ENCODE measurements at places on chromosomes 7 and 10. TPM values are rescaled to one million over a fixed set of nuclear protein-coding genes. Genes with fewer than 3 reads are reported as not detected.
A peak's percentile ranks its signal among the peaks of the same experiment; 100 is the strongest.

- DNase-seq, result no peak
- no peaks in the 10 kb centered on the region for H3K36me3 ChIP-seq
- no peak overlapping the region for H3K27ac ChIP-seq
- H3K4me3 ChIP-seq, result no peak overlapping the region
- H3K27me3 ChIP-seq, result peaks cover 22% of the 10 kb centered on the region
- H3K4me1 ChIP-seq, result peaks cover 3% of the 10 kb centered on the region
Observed at GRCh38 chr7:188727-189500, 3.5 kb upstream of the FAM20C start.

- no peaks in the 10 kb centered on the region for H3K27me3 ChIP-seq
- no peak overlapping the region for H3K4me3 ChIP-seq
- H3K4me1 ChIP-seq, result no peaks in the 10 kb centered on the region
- H3K27ac ChIP-seq, result no peak overlapping the region
- no peaks in the 10 kb centered on the region for H3K36me3 ChIP-seq
- no peak for DNase-seq
Observed at GRCh38 chr10:83625831-83626360, 513.4 kb upstream of the GHITM start.

GRCh38 chr7:32670110-32671025 lies 175.1 kb downstream of the AVL9 start:
- H3K27ac ChIP-seq, result no peak overlapping the region
- DNase-seq, result no peak
- H3K4me1 ChIP-seq, result no peaks in the 10 kb centered on the region

GJD4 gene
- not detected for total RNA-seq

- H3K4me3 ChIP-seq, result no peak overlapping the region
- no peaks in the 10 kb centered on the region for H3K36me3 ChIP-seq
- no peak for DNase-seq
- H3K27me3 ChIP-seq, result peaks cover 12% of the 10 kb centered on the region
- no peaks in the 10 kb centered on the region for H3K4me1 ChIP-seq
Observed at GRCh38 chr10:29860166-29860565, 199.2 kb downstream of the JCAD start.

CD36 gene
- 6.4 TPM for total RNA-seq

SORCS1 gene
- total RNA-seq, result not detected

- H3K27me3 ChIP-seq, result peaks cover 10% of the 10 kb centered on the region
- peak overlapping the region; percentile 10 for H3K4me3 ChIP-seq
- peaks cover 34% of the 10 kb centered on the region for H3K4me1 ChIP-seq
- DNase-seq, result no peak
- no peak overlapping the region for H3K27ac ChIP-seq
Observed at GRCh38 chr10:6136215-6137201, 47.7 kb downstream of the RBM17 start.

GRCh38 chr7:27344471-27344870 lies 101.9 kb downstream of the EVX1 start:
- no peak for DNase-seq
- no peak overlapping the region for H3K27ac ChIP-seq
- H3K36me3 ChIP-seq, result no peaks in the 10 kb centered on the region
- peaks cover 6% of the 10 kb centered on the region for H3K27me3 ChIP-seq
- no peak overlapping the region for H3K4me3 ChIP-seq
- H3K4me1 ChIP-seq, result no peaks in the 10 kb centered on the region

DNA sequence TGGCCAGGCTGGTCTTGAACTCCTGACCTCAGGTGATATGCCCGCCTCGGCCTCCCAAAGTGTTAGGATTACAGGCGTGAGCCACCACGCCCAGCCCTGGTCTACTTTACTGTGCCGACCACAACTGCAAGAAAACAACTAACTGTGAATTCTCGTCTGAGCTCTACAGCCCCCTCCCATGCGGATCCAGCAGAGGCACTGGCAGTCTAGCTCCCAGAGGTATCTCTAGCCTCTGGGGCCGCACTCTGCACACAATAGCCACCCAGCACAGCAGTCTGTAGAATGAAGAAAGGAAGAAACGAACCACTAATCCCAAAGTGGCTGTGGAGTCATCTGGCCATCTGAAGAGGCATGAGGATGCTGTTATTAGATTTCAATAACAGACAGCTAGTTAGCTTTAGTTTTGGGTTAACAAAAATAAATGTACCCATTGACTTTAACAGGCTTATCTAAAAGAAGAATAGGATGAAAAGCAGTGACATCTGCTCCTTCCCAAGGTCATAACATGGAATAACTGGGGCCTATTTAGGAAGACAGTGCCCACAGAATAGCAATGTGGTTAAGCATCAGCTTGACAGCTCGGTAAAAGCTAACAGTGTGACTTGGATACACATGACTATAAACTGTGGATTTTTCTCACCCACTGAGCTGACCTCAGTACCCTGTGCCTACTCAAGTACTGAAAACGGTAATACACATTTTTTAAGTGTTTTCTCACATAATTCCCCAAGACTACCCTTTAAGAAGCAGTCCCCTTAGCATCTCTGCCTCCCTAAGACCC lies 131.9 kb downstream of the TNS3 start:
- DNase-seq, result no peak
- H3K4me1 ChIP-seq, result peaks cover 1% of the 10 kb centered on the region
- peaks cover 2% of the 10 kb centered on the region for H3K27me3 ChIP-seq
- H3K4me3 ChIP-seq, result no peak overlapping the region

GRCh38 chr7:15113752-15114151 lies 211.2 kb upstream of the DGKB start:
- no peaks in the 10 kb centered on the region for H3K36me3 ChIP-seq
- H3K27me3 ChIP-seq, result no peaks in the 10 kb centered on the region
- H3K4me3 ChIP-seq, result no peak overlapping the region

GRCh38 chr7:12323415-12323814 lies 80.2 kb downstream of the VWDE start:
- H3K36me3 ChIP-seq, result no peaks in the 10 kb centered on the region
- H3K4me3 ChIP-seq, result no peak overlapping the region
- H3K27ac ChIP-seq, result no peak overlapping the region
- peaks cover 16% of the 10 kb centered on the region for H3K4me1 ChIP-seq

DNA sequence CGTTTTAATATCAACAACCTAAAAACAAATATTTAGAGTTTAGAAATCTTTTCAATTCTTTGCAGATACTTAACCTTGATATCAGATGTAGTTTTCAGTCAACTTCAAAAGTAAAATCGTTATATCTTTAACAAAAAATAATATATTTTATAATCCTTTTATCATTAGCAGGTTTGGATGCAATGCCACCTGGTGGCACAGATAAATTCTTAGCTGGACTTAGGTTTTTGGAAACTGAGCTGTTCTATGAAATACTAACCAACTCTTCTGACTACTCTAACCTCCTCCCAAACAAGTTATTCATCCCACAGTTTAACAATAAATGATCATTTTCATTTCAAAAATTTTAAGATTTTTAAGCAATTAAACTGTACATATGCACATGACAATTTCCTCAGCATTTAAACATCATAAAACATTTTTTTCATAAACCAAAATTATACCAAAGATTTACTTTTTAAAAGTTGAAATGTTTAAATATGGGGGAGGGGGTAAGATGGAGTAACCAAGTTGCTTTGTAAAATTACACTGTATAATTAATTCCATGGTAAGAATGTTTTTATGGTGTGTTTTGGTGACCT lies 56.9 kb downstream of the HIBADH start:
- no peak overlapping the region for H3K27ac ChIP-seq
- H3K4me1 ChIP-seq, result no peaks in the 10 kb centered on the region
- no peaks in the 10 kb centered on the region for H3K36me3 ChIP-seq

GRCh38 chr10:98100476-98100875 lies 34.0 kb upstream of the R3HCC1L start:
- H3K27ac ChIP-seq, result no peak overlapping the region
- H3K36me3 ChIP-seq, result no peaks in the 10 kb centered on the region
- no peaks in the 10 kb centered on the region for H3K4me1 ChIP-seq
- DNase-seq, result no peak
- H3K4me3 ChIP-seq, result no peak overlapping the region

DNA sequence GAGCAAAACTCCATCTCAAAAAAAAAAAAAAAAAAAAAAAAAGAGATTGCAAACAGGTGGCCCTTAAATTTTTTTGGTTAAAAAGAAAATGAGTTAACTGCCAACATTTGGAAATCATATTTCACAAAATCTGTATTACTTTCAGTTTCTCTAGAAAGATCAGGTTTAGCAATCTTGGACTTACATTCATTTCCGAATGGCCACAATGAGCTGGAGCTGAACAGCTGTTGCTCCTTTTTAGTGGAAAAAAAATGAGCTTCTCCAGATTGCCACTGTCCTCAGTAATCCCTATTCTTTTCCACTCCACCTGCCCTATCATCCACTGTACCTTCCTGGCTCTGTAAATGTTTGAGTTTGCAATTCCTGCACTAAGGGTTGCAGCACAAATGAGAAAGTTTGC lies 43.6 kb downstream of the RAB11FIP2 start:
- peaks cover 34% of the 10 kb centered on the region for H3K36me3 ChIP-seq
- H3K27me3 ChIP-seq, result no peaks in the 10 kb centered on the region
- no peak for DNase-seq

GRCh38 chr7:69781412-69781846 lies 183.2 kb downstream of the AUTS2 start:
- no peak overlapping the region for H3K4me3 ChIP-seq
- no peaks in the 10 kb centered on the region for H3K27me3 ChIP-seq
- DNase-seq, result no peak
- no peak overlapping the region for H3K27ac ChIP-seq
- no peaks in the 10 kb centered on the region for H3K36me3 ChIP-seq
- no peaks in the 10 kb centered on the region for H3K4me1 ChIP-seq

DNA sequence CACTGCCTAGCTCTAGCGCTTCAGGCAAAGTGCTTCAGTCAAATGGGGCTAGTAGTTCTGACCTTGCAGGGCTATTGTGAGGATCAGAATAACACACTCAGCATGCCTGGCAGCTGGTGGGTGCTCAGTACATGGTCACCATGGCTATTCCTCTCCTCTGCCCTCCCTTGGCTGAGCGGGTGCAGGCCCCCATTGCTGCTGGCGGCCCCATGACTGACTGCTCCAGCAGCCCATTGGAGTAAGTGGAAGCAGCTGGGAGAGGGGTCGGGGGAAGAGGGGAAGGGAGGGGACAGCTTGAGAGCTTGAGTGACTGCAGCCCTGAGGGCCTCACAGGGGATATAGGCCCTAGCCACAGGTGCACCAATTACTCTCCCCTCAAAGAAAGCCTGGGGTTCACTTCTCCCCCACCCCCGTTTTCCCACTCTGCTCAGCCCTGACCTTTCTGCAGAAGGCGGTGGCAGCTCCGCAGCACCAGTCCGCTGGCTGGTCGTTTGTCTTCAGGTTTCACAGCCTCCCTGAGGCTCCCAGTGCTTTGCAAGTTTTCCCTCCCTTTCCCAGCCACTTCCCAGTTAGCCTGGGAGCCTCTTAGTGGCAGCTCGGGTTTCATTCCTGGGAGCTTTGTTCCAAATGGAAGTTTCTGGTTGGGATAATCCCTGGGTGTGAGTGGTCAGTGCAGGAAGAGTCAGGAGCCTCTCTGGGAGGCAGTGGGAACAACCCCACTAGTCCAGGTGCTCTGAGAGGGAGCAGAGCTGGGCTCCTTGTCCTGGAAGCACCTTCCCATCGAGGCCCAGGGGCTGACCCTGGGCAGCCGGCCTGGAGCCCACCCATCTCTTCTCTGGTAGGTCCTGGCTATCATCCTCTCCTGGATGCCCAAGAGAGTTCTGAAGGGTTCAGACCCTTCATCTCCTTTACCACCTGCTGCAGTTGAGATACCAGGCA lies 16.3 kb downstream of the FGF8 start:
- no peaks in the 10 kb centered on the region for H3K4me1 ChIP-seq
- no peak for DNase-seq
- no peak overlapping the region for H3K4me3 ChIP-seq
- no peak overlapping the region for H3K27ac ChIP-seq
- H3K36me3 ChIP-seq, result no peaks in the 10 kb centered on the region
- peaks cover 9% of the 10 kb centered on the region for H3K27me3 ChIP-seq

ANXA8L1 gene
- total RNA-seq, result 0.17 TPM

DNA sequence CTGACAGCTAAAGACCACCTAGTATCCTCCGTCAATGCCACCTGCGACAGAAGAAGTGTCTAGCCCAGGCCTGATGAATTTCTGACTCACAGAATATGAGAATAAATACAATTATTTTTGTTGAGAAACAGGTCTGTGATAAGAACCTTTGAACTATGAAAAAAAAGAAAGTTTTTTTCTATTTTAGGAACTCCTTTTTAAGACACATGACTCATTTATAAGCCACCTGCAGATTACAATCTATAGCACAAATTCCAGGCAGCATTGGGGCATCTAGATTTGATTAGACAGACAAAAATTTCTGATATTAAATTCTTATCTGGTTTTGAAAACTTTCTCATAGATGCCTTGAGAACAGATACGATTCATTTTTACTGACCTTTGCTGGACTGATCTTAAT lies 256.7 kb upstream of the LYZL1 start:
- no peaks in the 10 kb centered on the region for H3K4me1 ChIP-seq
- no peak overlapping the region for H3K27ac ChIP-seq
- H3K36me3 ChIP-seq, result no peaks in the 10 kb centered on the region
- no peak for DNase-seq

DNA sequence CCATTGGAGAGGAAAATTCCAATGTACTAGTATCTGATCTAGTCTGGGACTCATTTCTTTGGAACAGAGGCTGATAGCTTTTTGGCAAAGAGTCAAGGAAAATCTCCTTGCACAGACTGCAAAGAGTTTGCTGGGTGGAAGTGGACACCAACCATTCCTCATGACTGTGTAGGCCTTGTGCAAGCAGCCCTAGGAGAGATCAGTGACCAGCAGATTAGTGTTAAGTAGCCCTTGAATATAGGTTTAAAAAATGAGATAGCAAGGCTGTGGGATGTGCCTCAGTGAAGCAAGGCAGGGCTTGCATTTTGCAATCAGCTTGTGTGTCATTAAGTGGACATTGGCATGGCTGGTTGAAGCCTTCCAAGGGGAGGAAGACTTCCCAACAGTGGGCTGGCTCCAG lies 341.6 kb downstream of the PLXNA4 start:
- H3K27me3 ChIP-seq, result no peaks in the 10 kb centered on the region
- no peak for DNase-seq
- no peaks in the 10 kb centered on the region for H3K4me1 ChIP-seq
- H3K27ac ChIP-seq, result no peak overlapping the region

COL17A1 gene
- not detected for total RNA-seq

DNA sequence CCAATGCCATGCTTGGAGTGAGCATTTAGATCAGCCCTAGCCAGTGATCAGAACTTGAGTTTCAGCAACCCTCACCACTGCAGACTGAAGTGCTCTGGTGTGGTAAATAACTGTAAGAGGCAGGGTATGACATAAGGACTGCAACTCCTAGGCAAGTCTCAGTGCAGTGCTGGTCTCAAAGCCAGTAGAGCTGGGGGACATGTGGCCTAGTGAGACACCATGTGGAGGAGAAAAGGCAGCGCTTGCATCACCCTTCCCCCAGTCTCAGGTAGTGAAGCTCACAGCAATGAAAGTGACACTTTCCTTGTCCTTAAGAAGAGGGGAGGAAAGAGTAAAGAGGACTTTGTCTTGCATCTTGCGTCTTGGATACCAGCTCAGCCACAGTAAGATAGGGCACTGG lies 386.8 kb upstream of the POT1 start:
- H3K27ac ChIP-seq, result no peak overlapping the region
- H3K4me3 ChIP-seq, result no peak overlapping the region
- H3K27me3 ChIP-seq, result no peaks in the 10 kb centered on the region
- no peaks in the 10 kb centered on the region for H3K36me3 ChIP-seq
- DNase-seq, result no peak
- H3K4me1 ChIP-seq, result no peaks in the 10 kb centered on the region

GRCh38 chr10:3622427-3622826 lies 162.6 kb downstream of the KLF6 start:
- H3K4me1 ChIP-seq, result peaks cover 10% of the 10 kb centered on the region
- H3K27ac ChIP-seq, result no peak overlapping the region
- H3K27me3 ChIP-seq, result peaks cover 21% of the 10 kb centered on the region
- H3K36me3 ChIP-seq, result peaks cover 5% of the 10 kb centered on the region

RBM33 gene
- total RNA-seq, result 122 TPM

All from activated naive CD8-positive, alpha-beta T cell treated with anti-CD3 and anti-CD28 coated beads, Interleukin-2, amount 10 ng/mL, durations not matched to agents 7 days and 5 days (primary cell).